ENCODE measurements at places on chromosomes 2 and 18.

- no peak for DNase-seq
Observed at GRCh38 chr18:62457877-62458276, 64.9 kb upstream of the ZCCHC2 start.

GRCh38 chr2:20164061-20164733, 60.7 kb downstream of the SDC1 start:
- DNase-seq, result no peak

DNA sequence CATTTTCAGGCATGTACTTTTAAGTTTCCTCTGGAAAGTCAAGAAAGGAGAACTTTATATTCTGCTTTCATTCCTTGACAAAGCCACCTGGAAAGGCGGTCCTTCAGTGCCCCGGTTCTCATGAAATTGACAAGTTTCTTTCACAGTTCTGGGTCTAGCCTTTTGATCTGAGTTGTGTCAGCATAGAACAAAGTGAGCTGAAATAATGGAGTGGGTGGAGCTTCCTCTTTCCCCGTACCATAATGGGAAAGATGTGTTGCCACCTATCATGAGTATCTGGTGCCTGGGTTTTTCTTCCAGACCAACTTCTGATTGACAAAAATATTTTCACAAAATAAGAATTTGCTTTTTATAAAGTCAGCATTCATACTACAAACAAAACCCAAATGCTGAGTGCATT, 49.3 kb downstream of the PTRHD1 start:
- DNase-seq, result no peak

GRCh38 chr2:12918835-12919445, 202.2 kb downstream of the TRIB2 start:
- DNase-seq, result no peak

GRCh38 chr18:36305375-36305774, 7.9 kb downstream of the FHOD3 start:
- no peak for DNase-seq

DNA sequence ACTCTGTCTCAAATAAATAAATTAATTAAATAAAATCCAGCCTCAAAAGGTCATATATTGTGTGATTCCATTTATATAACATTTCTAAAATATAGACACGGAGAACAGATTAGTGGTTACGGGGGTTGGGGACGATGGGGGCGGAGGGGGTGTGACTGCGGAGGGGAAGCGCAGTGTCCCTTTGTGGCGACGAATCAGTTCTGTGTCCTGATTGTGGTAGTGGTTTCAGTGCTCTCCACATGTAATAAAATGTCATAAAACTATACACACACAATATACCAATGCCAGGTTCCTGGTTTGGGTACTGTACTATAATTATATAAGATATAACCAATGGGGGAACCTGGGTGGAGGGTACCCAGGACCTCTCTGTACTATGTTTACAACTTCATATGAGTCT, 186.4 kb downstream of the ANAPC1 start:
- DNase-seq, result no peak

- no peak for DNase-seq
Observed at GRCh38 chr18:25842665-25843064, 247.7 kb downstream of the SS18 start.

- DNase-seq, result no peak
Observed at GRCh38 chr2:66217039-66217585, 217.8 kb upstream of the MEIS1 start.

- DNase-seq, result no peak
Observed at GRCh38 chr2:79373358-79374130, 139.3 kb upstream of the CTNNA2 start.

GRCh38 chr2:98506881-98507280, 62.2 kb downstream of the INPP4A start:
- no peak for DNase-seq

GRCh38 chr2:58660046-58660445, 418.9 kb upstream of the FANCL start:
- DNase-seq, result no peak

DNA sequence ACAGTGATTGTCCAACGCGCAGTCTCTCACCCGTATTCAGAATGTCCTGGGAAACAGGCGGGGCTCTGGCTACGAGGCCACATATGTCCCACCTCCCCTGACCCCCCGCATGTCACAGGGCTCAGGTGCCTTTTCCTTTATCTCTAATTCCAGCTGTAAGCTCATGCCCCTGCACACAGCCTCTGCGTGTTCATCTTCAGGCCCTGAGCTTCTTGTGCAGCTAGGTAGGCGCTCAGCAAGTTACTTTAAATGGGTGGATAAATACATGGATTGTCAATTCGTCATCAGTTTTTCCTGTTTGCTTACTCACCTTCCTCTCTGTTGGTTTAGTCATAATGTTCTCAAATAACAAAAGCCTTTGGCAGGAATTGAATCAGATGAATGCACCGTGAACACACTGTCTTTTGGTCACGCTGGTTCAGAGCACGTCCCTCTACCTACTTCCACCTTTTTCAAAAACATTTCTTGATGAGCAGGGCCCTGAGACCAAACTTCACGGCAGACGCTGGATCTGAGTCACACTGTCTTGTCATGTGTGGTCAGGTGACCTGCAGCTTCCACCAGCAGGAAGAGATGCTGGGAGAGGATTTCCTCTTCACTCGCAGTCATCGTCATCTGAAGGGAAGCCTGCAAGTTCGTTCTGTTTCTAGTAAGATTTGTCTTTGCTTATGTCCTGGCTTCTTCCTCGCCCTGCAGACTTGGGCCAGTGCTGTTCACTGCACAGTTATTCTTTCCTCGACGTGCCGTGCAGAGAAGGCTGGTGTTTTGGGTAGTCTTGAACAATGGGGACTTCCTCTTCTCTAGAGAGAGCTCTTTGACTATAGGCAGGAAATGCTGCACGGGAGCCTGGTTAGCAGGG, 138.1 kb downstream of the PTGR3 start:
- no peak for DNase-seq

DNA sequence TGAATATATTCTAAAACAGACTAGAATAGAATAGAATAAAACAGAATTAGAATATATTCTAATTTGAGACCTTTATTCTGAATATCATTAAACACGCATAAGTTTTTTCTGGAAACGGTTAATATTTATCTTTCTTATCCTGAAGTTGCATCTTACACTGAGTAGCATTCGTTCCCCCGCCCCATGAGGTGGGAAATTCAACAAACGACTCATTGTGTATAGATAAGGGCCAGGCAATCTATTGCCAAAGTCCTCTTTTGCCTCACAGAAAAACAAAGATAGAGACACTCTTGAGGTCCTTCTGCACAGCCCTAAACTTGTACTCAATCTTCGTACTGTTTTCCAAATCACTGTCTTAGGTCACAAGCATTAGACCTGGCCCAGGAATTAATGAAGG, 98.1 kb downstream of the COL6A3 start:
- no peak for DNase-seq

DNA sequence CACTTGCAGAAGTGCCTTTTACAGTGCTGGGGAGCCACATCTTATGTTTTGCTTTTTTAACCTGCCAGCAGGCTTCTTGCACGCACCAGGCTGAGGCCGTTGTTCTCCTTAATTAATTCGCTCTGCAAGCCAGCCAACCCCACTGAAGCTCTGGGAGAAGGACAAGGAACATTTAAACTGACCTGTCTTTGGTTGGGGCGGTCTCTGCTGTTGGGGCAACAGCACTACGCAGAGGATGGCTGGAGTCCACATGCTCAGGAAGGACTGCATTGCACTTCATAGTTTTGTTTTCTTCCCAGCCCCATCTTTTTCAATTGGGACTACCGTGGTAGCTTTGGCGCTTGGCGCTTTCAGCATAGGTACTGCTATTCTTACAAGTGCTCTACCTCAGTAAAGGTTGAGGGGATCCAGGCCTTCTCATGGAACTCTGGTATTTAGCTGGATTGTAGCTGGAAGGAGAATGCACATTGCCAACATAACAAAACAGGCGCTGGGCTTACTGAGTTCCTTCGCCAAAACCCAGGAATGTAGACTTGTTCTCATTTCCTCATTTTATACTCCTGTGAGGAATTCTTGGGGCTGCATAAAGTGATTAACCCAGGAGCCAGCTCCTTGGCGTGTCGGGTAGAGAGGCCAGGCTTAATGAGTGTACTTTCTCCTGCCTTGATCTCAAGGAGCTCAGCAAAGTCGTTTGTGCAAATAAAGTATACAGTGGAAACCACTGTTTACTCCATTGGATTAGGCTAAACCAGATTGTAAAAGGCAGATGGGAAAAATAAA, 146.2 kb downstream of the PRKCE start:
- DNase-seq, result no peak

GRCh38 chr2:37552339-37552738, 119.1 kb downstream of the CDC42EP3 start:
- no peak for DNase-seq
